ENCODE measurements at places on chromosomes 1 and 21. TPM values are rescaled to one million over a fixed set of nuclear protein-coding genes. Genes with fewer than 3 reads are reported as not detected.

The VWA5B1 gene
- not detected for total RNA-seq

The NMNAT2 gene
- total RNA-seq, result 0.26 TPM

The TCHH gene
- total RNA-seq, result under 0.01 TPM

The MMP23B gene
- total RNA-seq, result 0.26 TPM

The LYPD8 gene
- not detected for total RNA-seq

The SLAMF9 gene
- 16.6 TPM for total RNA-seq

The S100A12 gene
- total RNA-seq, result not detected

The B3GALT2 gene
- total RNA-seq, result not detected

The TNFAIP8L2 gene
- total RNA-seq, result not detected

The KAZN gene
- total RNA-seq, result 4.4 TPM

The ARTN gene
- 20.1 TPM for total RNA-seq

The SAMD13 gene
- total RNA-seq, result 0.77 TPM

The CHRM3 gene
- 1.0 TPM for total RNA-seq

The CACNA1S gene
- total RNA-seq, result not detected

The PTPRU gene
- total RNA-seq, result 53.2 TPM

The MYOG gene
- total RNA-seq, result not detected

The SLC16A4 gene
- 34.2 TPM for total RNA-seq

The C1orf210 gene
- 3.4 TPM for total RNA-seq

The KPRP gene
- total RNA-seq, result not detected

The PDZK1IP1 gene
- 0.26 TPM for total RNA-seq

The TMCC2 gene
- 0.51 TPM for total RNA-seq

The MMEL1 gene
- total RNA-seq, result 0.13 TPM

The C1orf56 gene
- total RNA-seq, result 0.53 TPM

The ATP6V1G3 gene
- not detected for total RNA-seq

The TNNT2 gene
- total RNA-seq, result 2.0 TPM

The ERG gene
- not detected for total RNA-seq

The ZSWIM5 gene
- total RNA-seq, result under 0.01 TPM

Measured in bronchial epithelial cell (primary cell).